ENCODE measurements at places on chromosomes 3 and 15. TPM values are rescaled to one million over a fixed set of nuclear protein-coding genes. Genes with fewer than 3 reads are reported as not detected.

DNA sequence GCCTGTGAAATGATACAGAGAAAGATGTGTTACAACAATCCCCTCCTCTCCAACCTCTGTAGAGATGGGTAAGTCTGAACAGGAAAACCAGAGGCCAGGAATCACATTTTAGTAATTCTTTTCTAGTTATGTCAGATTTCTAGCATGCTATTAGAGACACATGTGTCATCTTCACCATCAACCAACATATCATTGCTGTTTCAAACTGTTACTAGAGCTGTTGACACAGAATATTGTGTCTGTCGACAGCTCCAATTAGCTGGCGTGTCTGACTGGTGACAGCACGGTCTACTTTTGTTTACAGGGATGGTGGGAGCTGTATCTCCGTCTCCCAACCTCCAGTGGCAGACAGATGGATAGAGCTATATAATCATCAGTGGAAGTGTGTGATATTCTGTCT, 393.2 kb downstream of the SOX2 start:
- H3K4me3 ChIP-seq, result no peak overlapping the region
- H3K36me3 ChIP-seq, result no peaks in the 10 kb centered on the region
- H3K27me3 ChIP-seq, result no peaks in the 10 kb centered on the region
- no peak for DNase-seq
- H3K27ac ChIP-seq, result no peak overlapping the region

EFHB gene
- 1.7 TPM for total RNA-seq

ECE2 gene
- total RNA-seq, result 0.37 TPM

TGM5 gene
- total RNA-seq, result not detected

GRCh38 chr3:34599595-34599994, 801.2 kb downstream of the PDCD6IP start:
- no peak overlapping the region for H3K27ac ChIP-seq
- H3K4me1 ChIP-seq, result no peaks in the 10 kb centered on the region
- no peaks in the 10 kb centered on the region for H3K27me3 ChIP-seq
- no peak for DNase-seq
- no peak overlapping the region for H3K4me3 ChIP-seq
- no peaks in the 10 kb centered on the region for H3K36me3 ChIP-seq

DNA sequence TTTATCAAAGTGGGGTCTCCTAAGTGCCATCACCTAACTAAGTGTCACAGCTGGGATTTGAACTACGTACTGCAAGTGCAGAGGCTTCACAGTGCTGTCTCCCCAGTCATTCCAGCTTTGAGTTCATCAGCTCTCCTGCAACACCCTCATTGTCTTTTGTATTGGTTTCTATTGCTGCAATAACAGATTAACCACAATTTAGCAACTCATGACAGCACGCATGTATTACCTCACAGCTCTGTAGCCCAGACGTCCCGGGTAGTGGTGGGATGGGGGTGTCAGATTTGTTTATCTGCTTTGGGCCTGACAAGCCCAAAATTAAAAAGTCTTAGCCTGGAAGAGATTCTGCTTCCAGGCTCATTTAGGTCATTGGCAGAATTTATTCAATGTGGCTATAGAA, 220.5 kb upstream of the LRRN1 start:
- H3K27ac ChIP-seq, result no peak overlapping the region
- H3K36me3 ChIP-seq, result no peaks in the 10 kb centered on the region
- no peak overlapping the region for H3K4me3 ChIP-seq
- H3K27me3 ChIP-seq, result no peaks in the 10 kb centered on the region
- H3K4me1 ChIP-seq, result no peaks in the 10 kb centered on the region

DAZL gene
- total RNA-seq, result not detected
